ENCODE measurements at places on chromosomes 2 and 18. TPM values are rescaled to one million over a fixed set of nuclear protein-coding genes. Genes with fewer than 3 reads are reported as not detected.

IL1B gene
- 4.4 TPM for total RNA-seq

AOX1 gene
- 1.3 TPM for total RNA-seq

FABP1 gene
- 0.76 TPM for total RNA-seq

C2orf78 gene
- not detected for total RNA-seq

WDFY1 gene
- 36.6 TPM for total RNA-seq

LOXL3 gene
- 0.32 TPM for total RNA-seq

ABCG8 gene
- 0.09 TPM for total RNA-seq

SNORC gene
- total RNA-seq = 4.1 TPM

LRATD1 gene
- not detected for total RNA-seq

SLC35G4 gene
- not detected for total RNA-seq

ANKZF1 gene
- total RNA-seq = 212 TPM

TLX2 gene
- total RNA-seq = not detected

- H3K27me3 ChIP-seq = no peaks in the 10 kb centered on the region
- no peak overlapping the region for H3K4me3 ChIP-seq
- H3K4me1 ChIP-seq = no peaks in the 10 kb centered on the region
- no peak overlapping the region for H3K27ac ChIP-seq
Measured at GRCh38 chr2:36781907-36782720, 85.6 kb downstream of the VIT start.

GRCh38 chr2:150876251-150876950, 385.3 kb downstream of the RBM43 start:
- H3K4me3 ChIP-seq = no peak overlapping the region
- no peaks in the 10 kb centered on the region for H3K27me3 ChIP-seq
- H3K36me3 ChIP-seq = no peaks in the 10 kb centered on the region
- H3K27ac ChIP-seq = no peak overlapping the region

DNA sequence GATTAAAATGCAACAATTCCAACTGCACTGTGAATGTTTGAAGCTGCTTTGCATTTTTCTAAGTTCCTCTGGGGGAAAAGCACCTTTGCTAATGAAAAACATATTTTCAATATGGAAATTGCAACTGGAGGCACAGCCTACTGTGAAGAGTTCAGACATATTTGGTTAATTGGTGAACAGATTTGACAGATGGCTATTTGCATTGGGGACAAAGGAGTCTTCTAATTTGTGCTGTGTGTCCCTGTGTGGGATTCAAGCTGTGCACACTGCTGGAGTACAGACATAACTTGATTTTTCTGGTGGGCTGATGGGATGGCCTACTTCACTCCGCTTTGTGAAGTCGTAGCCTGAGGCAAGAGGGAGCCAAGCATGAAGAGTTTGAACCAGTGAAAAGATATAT, 40.7 kb upstream of the ARHGAP25 start:
- H3K4me3 ChIP-seq = no peak overlapping the region
- DNase-seq = no peak
- no peaks in the 10 kb centered on the region for H3K4me1 ChIP-seq
- H3K27ac ChIP-seq = no peak overlapping the region
- peaks cover 2% of the 10 kb centered on the region for H3K27me3 ChIP-seq

GRCh38 chr18:37266290-37266689, 299.3 kb downstream of the CELF4 start:
- no peaks in the 10 kb centered on the region for H3K36me3 ChIP-seq
- H3K4me1 ChIP-seq = no peaks in the 10 kb centered on the region
- no peak overlapping the region for H3K27ac ChIP-seq

DNA sequence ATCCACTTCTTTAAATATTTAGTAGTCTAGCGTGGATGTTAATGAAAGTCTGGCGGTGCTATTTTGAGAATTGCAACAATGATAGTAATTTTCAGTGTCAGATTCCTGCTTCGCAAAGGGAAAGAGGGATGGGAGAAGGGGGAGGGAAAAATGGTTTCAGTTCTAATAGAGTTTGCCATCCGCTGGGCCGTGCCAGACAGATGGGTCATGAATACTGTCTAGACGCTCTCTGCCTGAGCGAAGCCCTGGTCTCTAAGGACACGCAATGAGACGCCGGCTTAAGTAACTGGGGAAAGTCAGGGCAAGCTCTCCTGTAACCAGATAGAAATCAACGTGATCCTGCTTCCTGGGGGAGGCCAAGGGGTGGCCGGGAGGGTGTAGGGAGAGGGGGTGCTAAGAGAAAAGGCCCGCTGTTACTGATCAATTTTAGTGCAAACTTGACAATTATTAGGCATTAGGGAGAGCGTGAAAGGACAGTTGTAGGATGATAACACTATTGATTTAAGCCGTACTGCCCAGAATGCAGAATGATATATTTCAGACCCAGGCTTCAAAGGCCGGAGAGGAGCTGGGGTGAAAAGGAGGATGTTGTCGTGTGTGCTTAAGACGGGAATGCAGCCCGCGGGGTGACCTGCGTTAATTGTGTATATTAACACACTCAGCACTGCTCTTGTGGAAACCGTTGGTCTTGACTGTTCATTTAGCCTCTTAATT, 229.2 kb downstream of the LDLRAD4 start:
- H3K4me1 ChIP-seq = peaks cover 18% of the 10 kb centered on the region
- no peak overlapping the region for H3K27ac ChIP-seq
- H3K36me3 ChIP-seq = no peaks in the 10 kb centered on the region
- H3K27me3 ChIP-seq = no peaks in the 10 kb centered on the region
- no peak for DNase-seq

- no peak for DNase-seq
- no peaks in the 10 kb centered on the region for H3K36me3 ChIP-seq
- H3K27me3 ChIP-seq = no peaks in the 10 kb centered on the region
- H3K27ac ChIP-seq = no peak overlapping the region
- H3K4me3 ChIP-seq = no peak overlapping the region
Measured at GRCh38 chr18:46362533-46362932, 258.3 kb downstream of the HAUS1 start.

- H3K4me3 ChIP-seq = no peak overlapping the region
- H3K27me3 ChIP-seq = no peaks in the 10 kb centered on the region
- no peak for DNase-seq
- no peaks in the 10 kb centered on the region for H3K36me3 ChIP-seq
- no peaks in the 10 kb centered on the region for H3K4me1 ChIP-seq
- no peak overlapping the region for H3K27ac ChIP-seq
Measured at GRCh38 chr18:50494569-50494968, 65.3 kb upstream of the MAPK4 start.

DNA sequence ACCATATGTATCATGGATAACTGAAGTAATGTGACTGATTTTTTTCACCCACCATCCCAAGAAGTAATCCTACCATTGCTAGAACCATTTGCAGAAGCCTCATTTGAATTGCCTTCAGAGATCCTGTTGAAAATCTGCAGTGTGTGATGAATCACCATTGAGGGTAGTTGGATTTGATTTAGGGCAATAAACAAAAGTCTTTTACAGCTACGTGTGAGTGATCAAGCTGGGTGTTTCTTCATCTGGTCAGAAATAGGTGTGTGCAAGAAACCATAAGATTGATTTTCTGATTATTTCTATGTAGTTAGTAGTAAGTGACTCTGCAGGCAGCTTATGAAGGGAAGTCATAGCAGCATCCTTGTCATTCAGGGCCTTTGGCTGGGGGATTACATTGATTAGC, 159.6 kb downstream of the MGAT5 start:
- no peak overlapping the region for H3K4me3 ChIP-seq
- H3K4me1 ChIP-seq = peaks cover 17% of the 10 kb centered on the region
- DNase-seq = no peak
- no peak overlapping the region for H3K27ac ChIP-seq
- peaks cover 26% of the 10 kb centered on the region for H3K36me3 ChIP-seq

DNA sequence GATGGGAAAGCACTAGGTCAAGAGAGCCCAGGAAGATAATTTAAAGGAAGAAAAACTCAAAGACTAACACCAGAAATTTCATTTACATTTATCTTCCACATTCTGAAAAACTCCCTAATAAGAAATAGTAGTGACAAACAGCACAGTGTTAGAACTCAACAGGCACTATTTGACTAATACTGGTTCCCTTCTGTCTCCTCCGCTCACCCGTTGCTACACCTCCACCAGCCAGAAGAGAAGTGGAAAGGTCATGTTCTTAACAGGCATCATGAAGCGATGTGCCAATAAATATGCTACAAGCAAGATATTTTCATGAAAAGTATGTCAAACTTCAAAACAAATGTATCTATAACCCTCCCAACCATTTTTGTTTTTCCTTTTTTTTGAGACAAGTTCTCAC, 5.7 kb downstream of the ROCK1 start:
- H3K36me3 ChIP-seq = no peaks in the 10 kb centered on the region
- H3K27me3 ChIP-seq = no peaks in the 10 kb centered on the region
- peaks cover 42% of the 10 kb centered on the region for H3K4me1 ChIP-seq

DNA sequence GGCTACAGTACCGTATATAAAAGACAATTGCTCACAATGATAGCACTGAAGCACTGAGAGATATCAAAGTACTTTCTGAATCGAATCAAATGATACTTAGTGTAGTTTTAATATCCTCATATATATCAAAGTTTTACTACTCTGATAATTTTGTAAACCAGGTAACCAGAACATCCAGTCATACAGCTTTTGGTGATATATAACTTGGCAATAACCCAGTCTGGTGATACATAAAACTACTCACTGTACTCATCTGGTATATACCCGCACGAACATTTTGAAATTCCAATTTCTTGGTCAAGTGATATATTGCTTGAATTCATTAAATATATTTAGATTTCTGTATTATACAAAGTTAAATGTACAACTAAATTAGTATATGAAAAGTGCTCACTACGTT, 20.5 kb downstream of the SLC39A6 start:
- peaks cover 27% of the 10 kb centered on the region for H3K36me3 ChIP-seq
- H3K27me3 ChIP-seq = no peaks in the 10 kb centered on the region
- no peak overlapping the region for H3K4me3 ChIP-seq

DNA sequence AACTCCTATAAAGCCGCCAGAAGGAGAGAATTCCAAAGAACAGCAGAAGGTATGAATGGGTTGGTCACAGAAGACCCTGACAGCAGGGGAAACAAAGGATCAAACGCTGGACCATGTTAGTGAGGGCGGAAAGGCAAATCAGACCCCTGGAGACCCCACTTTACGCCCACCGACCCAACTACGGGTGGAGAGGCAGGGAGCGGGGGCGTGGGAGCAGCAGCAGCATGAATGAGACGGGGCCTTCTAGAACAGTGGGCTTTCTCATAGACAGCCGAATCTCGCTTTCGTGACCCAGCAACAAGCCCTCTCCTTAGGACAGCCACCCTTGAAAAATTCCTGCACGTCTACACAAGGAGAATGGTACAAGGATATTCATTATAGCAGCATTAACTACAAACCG, 191.0 kb downstream of the HDAC4 start:
- H3K4me1 ChIP-seq = peaks cover 15% of the 10 kb centered on the region
- H3K27me3 ChIP-seq = no peaks in the 10 kb centered on the region
- no peak for DNase-seq
- no peak overlapping the region for H3K4me3 ChIP-seq
- H3K27ac ChIP-seq = no peak overlapping the region

DNA sequence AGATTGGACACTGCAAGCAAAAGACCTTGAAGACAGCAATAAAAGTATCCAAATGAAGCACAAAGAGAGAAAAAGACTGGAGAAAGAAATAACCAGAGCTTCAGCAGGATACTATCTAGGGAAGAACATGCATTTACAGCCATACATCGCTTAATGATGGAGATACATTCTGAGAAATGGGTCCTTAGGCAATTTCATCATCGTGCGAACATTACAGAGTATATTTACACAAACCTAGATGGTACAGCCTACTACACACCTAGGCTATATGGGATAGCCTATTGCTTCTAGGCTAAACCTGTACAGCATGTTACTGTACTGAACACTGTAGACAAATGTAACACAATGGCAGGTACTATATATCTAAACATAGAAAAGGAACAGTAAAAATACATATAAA, 11.9 kb downstream of the OLA1 start:
- H3K36me3 ChIP-seq = no peaks in the 10 kb centered on the region
- H3K4me1 ChIP-seq = peaks cover 4% of the 10 kb centered on the region
- no peak overlapping the region for H3K4me3 ChIP-seq
- no peak overlapping the region for H3K27ac ChIP-seq
- no peak for DNase-seq

DNA sequence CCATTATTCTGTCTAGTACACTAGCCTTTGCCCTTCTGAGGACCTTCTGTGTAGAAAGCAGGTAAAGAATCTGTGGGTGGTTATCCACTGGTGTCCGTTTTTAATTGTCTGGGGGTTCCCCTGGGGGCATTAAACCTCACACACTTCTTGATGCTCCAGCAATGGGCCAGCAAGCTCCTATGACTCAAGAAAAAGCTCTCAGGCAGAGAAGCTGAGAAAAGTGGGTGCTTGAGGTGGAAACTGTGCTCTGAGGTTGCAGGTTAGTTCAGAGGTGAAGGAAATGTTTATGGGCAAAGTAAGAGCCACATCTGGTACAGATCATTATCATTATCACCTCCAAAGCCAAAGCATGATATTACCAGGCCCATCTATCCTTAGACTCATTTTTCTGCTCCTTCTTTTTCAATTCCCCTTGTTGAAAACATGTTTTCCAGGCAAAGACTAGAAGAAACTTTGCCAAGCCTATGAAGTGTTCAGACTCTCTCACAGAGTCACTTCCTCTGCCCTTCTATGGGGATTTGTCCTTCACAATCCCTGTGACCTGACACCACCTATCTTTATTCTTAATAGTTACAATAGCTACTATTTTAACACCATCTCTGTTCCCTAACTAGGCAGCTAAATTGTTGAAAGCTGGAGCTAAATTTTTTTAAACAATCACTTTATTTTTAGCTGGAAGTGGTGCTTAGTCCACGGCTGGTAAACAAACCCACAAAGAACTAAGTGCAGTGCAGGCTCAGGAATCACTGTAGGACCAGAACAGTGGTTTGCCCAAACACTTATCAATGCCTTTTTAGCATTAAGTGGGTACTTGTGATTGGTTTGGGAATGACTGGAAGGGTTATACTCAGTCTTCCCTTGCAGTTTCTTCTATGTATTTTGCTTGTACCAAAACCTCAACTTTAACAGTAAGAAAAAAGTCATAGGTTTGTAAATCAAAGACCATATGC, 512.8 kb upstream of the POU3F3 start:
- no peaks in the 10 kb centered on the region for H3K36me3 ChIP-seq
- H3K4me1 ChIP-seq = no peaks in the 10 kb centered on the region
- no peak overlapping the region for H3K27ac ChIP-seq
- H3K27me3 ChIP-seq = no peaks in the 10 kb centered on the region
- DNase-seq = no peak

DNA sequence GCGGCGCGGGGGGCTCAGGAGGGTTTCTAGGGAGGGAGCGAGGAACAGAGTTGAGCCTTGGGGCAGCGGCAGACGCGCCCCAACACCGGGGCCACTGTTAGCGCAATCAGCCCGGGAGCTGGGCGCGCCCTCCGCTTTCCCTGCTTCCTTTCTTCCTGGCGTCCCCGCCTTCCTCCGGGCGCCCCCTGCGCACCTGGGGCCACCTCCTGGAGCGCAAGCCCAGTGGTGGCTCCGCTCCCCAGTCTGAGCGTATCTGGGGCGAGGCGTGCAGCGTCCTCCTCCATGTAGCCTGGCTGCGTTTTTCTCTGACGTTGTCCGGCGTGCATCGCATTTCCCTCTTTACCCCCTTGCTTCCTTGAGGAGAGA, 5.2 kb downstream of the PROC start:
- no peaks in the 10 kb centered on the region for H3K36me3 ChIP-seq
- no peak overlapping the region for H3K27ac ChIP-seq

GRCh38 chr18:9906481-9906880, 7.3 kb upstream of the VAPA start:
- H3K27me3 ChIP-seq = no peaks in the 10 kb centered on the region
- H3K36me3 ChIP-seq = no peaks in the 10 kb centered on the region
- no peak overlapping the region for H3K4me3 ChIP-seq
- H3K4me1 ChIP-seq = no peaks in the 10 kb centered on the region
- DNase-seq = no peak

All from T-cell (primary cell).